ENCODE measurements at places on chromosomes 4 and X. TPM values are rescaled to one million over a fixed set of nuclear protein-coding genes. Genes with fewer than 3 reads are reported as not detected.

Gene ANK2
- 0.05 TPM for total RNA-seq

Gene SRPK3
- not detected for total RNA-seq

Gene DCAF12L2
- not detected for total RNA-seq

Gene ABCG2
- total RNA-seq: 0.43 TPM

Gene ARHGEF38
- not detected for total RNA-seq
